Retina (tissue), 1 donor: ENCODE measurements at places on chromosomes 6 and 20.

- DNase-seq: peak; percentile 76
These were observed 10.0 kb upstream of the POU3F2 start for GRCh38 chr6:98824162-98824901.

GRCh38 chr6:168226902-168227318, 92.7 kb downstream of the DACT2 start:
- DNase-seq: peak; percentile 13

GRCh38 chr6:10383331-10384090, 31.4 kb downstream of the TFAP2A start:
- DNase-seq: peak; percentile 70

DNA sequence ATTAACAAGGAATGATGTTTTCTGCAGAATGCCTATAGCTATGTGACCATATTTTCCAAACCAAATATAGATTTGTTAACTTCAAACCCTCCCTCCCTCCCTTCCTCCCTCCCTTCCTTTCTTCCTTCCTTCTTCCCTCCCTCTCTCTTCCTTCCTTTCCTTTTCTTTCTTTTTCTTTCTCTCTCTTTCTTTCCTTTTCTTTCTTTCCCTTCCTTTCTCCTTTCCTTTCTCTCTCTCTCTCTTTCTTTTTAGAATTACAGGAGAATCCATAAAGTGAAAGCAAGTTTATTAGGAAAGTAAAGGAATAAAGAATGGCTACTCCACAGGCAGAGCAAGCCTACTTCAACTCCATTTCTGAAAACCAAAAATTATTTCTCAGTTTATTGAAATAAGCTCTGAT, 153.0 kb downstream of the AHI1 start:
- DNase-seq: no peak

GRCh38 chr6:48397887-48398286, 286.9 kb upstream of the PTCHD4 start:
- no peak for DNase-seq

DNA sequence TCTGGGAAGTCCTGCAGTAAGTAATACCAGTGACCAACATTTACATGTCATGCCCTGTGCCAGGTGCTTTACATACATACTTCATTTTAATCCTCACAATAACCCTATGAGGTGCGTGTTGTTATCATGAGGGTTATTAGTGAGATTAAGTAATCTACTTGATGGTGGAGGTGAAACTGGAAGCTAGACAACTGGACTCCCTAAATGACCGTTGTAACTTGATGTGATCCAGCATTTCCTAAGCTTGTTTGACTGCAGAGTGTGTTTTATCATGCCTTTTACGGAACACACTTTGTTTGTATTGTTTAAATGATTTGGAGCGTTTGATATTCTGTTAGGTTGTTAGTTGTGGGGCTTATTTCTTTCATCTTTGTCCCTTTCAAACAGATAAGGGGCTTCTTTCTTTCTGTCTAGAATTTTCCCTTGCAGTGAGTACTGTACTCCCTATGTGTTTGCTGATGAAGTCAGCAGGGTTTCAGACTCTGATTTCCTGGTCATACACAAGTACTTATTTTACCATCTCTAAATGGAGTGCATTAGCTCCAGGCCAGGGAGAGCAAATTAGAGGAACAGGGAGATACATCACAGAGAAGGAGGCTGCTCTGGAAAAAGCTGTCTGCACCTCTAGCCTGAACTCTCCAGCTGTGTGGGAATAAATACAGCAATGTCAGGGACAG, 29.7 kb downstream of the CHMP4B start:
- DNase-seq: no peak

DNA sequence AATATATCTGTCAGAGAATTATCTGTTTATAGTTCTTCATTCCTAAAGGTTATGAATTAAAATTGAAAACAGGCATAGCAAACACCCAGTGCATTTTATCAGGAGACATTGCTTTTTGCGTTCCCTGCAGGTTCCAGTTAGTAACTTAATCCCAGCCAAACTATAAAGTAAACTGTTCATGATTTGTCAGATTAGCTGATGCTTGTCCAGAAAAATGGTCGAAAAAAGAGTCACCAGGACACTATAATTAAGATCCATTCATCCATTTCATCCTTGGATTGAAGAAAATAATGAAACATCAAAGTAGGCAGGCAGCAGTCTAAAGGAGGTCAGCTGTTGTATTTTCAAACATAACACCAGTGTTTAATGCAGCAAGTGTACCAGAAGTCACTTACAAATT, 75.9 kb downstream of the EPHA7 start:
- DNase-seq: no peak

DNA sequence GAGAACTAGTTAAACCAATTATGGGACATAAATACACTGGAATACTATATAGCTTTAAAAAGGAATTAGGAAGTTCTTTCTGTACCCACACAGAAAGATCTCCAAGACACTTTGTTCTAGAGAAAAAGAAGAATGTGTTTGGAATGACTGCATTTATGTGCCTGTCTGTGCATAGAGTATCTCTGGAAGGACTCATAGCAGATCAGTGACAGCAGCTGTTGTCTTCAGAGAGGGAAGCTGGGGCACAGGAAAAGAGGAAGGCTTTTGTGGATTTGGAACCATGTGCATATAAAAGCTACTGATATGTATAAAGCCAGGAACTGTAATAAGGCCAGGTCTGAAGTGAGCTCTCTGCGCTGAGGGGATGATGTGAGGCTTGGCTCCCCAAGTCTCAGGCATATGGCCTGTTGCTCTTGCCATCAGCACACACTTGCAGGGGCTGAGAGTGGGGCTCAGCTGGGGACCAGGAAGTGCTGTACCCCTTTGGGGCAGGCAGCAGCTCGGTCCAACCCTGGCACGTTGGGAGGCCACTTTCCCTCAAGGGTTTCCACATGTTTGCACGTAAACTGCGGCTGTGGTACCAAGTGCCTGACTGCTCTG, 31.8 kb upstream of the CCDC167 start:
- DNase-seq: no peak

DNA sequence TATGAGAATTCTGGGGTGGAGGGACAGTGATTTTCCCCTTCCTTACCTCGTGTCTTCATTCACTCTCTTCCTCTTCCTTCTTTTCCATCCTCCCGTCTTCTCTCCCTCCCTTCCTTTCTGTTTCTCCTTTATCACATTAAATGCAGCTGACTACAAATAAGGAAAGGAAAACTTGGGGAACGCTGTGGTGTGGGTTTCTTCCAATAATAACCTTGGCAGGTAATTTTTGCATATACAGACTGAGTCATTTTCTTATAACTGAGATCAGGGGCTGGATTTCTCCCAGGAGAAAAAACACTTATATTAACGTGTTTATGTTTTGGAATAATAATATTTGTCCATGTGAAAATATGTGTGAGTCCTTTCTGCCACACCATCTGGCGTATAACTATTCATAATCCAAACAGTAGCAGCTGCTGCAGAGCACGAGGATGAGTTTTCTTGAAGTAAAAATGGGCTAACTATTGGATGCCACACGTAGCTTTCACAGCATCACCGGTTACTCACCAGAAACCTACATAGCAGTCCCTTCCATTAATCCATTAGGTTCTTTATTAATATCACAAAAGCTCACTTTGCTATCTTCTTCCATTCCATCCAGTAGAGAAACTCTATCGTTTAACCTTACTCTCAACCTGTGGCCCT, 139.2 kb upstream of the SASH1 start:
- no peak for DNase-seq

DNA sequence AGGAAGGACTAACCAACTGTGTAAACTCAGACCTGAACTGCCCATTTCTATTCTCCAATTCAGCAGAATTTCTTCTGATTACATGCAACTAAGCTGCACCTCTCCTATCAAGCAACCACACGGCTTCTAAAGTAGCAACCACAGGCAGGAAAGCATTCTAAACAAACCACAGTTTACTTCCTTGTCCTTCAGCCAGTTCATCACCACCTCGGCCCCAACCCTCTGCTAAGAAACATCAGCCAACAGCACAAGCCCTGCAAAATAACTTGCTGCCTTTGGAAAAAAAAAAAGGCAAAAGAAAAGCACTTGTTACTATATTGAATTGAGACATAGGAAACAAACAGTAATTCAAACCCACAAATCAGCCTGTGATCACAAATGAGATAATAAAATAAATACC, 140.3 kb downstream of the NFATC2 start:
- DNase-seq: no peak

GRCh38 chr6:147693181-147693580, 184.7 kb downstream of the SAMD5 start:
- DNase-seq: no peak

- no peak for DNase-seq
These were observed 143.3 kb downstream of the SCP2D1 start for GRCh38 chr20:18956890-18957289.

DNA sequence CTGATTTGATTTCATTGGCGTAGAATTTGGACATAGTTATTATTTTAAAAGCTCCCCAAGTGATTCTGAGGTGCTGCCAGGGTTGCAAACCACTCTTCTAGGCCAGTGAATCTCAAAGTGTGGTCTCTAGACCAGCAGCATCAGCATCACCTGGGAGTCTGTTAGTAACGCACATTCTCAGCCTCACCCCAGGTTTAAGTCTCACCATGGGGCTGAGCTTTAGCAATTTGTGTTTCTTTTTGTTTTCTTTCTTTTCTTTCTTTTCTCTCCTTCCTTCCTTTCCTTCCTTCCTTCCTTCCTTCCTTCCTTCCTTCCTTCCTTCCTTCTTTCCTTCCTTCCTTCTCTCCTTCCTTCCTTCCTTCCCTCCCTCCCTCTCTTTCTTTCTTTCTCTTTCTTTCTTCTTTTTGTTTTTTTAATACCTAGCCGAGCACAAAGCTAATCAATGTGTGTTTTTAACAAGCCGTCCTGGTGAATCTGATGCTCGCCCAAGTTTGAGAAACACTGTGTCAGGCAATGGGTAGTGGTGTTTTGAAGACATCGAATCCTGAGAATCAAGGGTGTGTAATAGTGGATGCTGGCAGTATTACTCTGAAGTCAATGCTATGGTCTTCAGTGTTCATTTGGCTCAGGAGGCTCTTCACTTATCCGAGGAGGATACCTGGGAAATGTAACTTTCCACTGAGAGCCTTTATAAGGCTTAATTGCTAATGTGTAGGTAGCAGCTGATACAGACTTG, 104.9 kb downstream of the SLX4IP start:
- DNase-seq: no peak

GRCh38 chr20:564192-564591, 20.6 kb upstream of the CSNK2A1 start:
- no peak for DNase-seq

DNA sequence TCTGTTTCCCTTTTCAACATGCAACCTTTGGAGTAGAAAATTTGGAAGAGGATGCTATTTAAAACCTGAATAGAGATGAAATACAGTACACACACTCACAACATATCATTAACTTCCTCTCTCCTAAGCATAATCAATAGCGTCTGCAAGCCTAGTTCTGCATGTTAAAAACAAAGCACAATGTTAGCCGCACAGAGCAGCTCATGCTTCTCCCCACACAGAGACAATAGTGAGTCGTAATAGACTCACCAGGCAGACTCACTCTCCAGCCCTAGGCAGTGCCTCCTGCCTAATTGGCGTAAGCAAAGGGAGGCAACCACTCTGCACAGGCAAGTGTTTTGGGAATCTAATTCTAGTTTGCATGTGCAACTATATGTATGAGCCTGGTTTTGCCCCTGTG, 45.8 kb upstream of the ARID1B start:
- DNase-seq: no peak

DNA sequence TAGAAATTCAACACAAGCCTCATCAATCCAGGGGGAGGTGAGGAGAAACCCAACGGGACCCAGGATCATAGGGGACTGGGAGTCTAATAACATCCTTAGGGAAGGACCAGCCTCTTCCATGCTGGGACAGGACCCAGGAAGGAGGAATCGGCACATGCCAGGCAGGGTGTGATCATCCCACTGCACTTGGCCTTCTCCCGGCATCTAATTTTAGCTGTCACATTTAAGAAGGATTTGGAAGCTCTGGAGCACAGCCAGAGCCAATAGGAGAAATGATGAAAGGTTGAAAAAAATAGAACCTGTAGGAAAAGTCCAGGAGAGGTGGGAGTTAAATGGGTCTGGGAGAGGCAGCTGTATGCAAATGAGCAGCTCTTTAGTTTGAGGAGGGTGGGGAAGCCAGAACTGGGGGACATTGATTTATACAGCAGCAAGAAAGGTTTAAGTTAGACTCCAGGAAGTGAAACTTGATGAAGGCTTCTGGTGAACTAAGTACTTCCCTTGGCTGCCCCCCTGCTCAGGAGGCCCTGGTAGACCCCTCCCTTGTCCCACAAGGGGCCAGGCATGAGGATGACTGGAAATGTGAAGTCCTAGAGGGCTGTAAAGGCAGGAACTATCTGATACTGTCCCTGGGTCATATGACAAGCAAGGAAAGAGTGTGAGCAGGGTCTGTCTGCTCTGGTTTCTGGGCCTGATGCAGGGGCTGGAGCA, 260.3 kb downstream of the LRFN2 start:
- no peak for DNase-seq

DNA sequence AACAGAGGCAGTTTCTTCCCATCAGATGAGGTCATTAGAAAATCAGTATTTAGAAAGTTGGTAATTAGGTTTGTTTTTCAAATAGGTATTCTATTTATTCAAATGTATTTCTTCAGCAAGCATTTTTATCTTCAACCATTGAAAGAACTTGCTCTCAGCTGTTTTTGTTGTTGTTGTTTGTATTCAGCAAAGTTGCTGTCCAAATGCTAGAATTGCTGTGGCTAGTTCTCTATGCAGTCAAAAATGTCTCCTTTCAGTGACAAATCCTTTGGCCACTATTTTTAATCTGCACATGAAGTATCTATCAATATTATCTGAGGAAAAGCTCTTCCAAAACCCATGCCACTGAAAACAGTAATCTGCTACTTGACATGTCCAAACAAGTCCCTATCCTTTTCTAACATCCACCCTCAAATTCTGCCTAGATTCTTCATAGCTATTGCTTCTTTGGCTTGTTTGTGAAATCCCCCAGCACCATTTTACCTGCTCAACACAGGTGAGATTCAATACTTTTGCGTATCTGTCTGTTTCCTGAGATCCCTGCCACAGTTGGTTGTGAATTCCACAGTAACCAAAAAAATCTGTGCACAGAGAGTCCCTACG, 1005.4 kb downstream of the GRIK2 start:
- DNase-seq: no peak

DNA sequence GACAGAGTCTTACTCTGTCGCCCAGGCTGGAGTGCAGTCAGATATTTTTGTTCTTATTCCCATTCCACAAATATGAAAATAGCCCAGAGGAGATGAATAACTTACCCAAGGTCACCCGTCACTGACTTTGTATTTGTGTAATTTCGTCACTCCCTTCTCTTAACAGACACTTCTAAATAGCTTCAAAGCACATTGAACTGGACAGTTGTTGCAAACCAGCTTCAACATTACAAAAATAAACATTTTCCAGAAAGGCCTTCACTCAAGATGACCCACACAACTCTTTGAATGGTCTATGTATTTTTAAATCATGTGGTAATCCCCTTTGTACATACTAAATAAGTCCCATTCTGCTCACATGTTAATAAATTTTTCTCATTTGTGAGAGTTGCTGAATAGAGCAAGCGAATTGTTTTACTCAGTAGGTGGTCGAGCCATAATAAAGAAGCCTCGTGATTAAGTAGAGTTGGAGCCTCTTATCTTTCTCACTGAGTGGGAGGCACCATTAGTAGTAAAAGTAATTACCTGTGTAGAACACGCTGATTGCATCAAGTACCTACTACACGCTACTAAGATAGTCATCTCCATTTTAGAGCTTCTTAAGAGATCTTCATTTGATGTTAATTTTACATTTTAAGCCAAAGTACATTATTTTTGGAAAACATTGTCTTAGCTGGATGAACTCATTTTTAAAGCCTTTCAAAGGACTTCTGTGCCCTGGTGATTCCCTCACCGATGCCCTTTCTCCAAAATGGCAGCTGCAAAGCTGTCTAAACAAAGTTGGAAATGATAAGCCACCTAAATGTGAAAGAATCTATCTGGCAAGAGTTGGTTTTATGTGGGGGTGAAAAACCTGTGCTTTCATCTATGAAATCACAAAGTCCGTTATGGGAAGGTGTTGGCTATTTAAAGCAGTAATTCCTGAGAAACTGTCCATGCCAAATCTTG, 110.0 kb downstream of the TSHZ2 start:
- no peak for DNase-seq
